H7 (cell line): ENCODE measurements at places on chromosomes 2 and 18.

DNA sequence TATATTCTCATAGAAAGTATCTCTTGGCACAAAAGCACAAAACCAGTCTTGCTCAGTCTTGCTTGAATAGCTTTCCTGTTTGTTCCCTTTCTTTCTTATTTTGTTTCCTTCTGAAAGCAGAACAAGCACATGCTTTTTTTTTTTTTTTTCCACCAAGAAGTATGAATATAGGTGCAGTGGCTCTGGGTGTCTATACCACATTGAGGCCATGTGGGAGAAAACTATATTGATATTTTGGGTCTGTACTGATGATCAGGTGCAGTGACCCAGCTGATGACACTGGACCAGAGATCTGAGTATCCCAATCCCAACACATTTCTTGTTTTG is 28.7 kb downstream of the GEMIN6 start:
- no peak for DNase-seq

DNA sequence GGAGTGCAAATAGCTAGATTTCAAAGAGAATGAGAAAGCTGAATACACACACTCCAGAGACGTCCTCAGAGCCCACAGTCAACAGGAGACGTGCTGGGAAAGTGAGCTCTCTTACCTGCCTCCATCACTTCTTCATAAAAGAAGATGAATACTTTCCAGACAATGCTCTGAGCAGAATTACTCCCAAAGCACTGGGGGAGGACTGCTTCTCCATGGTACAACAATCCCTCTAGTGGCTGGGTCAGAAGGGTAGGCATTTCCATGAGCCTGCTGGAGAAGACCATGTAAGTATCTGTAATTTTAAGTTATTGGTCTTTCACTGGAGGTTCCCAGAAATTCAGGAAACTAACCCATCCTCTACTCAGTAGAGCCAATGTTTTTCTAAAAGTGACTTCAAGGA is 190.3 kb downstream of the RBM43 start:
- DNase-seq = peak; percentile 12

DNA sequence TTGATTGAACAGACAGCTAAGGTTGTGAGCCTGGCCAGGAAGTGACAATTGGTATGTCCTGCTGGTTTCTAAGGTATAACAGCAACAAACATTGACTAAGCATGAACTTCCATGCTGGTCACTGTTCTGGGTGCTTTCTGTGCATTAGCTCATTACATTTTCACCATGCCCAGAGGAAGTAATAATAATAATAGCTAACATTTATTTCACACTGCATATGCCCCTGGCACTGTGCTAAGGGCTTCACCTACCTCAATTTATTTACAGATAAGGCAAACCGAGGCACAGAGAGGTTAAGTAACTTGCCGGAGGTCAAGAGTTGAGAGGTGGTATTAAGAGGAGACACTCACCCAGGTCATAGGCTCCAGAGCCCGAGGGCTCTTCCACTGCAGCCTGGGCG is 113.6 kb downstream of the PDCL3 start:
- no peak for DNase-seq

DNA sequence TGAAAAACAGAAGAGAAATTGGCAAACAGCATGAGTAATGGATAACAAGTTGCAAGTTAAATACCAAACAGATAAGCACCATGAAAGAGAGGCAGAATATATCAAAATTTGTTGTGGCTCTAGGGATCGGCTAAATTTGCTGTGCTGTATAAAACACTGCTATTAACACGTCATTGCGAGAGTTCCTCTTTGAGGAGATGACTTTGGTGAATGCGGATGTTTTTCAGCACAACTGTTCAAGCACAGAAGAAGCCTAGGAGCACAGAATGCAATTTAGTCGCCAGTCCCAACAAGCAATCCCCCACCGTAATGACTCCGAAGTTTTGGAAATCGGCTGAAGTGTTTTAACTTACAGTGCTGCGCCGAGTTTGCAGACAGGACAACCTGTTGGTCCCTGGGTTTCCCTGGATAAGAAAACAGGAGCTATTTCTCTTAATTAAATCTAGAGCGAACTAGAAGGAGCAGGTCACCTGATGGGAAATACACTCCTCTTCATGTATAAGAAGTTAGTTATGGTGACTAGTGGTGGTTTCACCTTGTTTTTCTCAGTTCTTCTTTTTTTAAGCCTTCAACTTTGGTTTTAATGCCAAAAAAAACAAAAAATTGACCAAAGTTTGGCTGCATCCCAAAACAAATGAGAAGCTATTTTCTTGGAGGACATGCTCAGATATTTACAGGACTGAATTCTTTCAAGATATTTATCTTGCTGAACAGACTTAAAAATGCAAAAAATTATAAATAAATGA is 454.1 kb upstream of the SALL3 start:
- no peak for DNase-seq
